ENCODE measurements at places on chromosomes 6 and 20.

- DNase-seq: peak; percentile 45
These were observed 6.1 kb downstream of the DOP1A start for GRCh38 chr6:83073615-83074014.

- no peak for DNase-seq
These were observed 148.7 kb downstream of the OPRM1 start for GRCh38 chr6:154187714-154188113.

DNA sequence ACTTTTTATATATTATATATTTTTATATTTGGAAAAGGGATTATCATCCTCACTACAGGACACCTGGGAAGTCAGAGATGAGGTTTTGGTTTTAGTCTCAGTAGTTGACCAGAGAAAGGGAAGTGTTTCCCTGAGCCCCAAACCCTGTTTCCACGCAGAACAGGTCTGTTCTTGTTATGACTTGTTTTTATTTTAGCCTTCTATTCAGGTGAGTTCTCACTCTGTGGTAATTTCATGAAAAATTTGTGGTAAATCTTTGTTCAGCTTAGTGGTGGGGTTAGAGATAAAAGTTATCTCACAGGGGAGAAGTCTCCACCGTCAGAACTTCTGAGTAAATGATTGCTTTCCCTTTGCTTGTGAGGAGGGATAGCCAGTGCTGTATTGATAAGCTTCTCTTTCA is 224.9 kb downstream of the FARS2 start:
- DNase-seq: no peak

DNA sequence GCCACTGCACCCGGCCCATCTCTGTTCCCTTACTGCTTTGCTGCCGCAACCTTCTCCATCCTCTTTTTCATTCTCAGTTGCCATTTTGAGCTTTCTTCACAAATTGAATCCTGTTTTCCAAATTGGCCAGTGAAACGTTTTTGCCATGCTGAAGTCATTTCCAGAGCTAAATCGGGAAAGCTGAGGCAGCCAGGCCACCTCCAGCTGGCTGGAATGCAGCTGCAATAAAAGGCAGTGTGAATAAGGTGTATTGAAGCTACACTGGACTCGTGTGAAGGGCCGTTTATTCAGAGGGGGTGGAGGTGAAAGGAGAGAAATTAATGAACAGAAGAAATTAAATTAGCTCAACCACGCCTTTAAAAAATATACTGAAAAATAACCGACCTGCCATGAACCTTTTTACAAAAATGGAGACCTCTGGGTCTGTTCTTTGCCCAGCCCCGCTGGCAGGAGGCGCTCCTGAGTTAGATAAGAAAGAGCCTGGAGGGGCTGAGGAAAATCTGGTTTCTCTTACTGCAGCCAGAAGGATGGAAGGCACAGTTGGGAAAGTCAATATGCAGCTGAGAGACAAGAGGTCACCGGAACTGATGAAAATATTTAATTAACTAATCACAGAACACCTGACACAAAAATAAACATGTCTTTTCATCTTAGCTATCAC is 283.9 kb downstream of the FOXC1 start:
- DNase-seq: no peak

DNA sequence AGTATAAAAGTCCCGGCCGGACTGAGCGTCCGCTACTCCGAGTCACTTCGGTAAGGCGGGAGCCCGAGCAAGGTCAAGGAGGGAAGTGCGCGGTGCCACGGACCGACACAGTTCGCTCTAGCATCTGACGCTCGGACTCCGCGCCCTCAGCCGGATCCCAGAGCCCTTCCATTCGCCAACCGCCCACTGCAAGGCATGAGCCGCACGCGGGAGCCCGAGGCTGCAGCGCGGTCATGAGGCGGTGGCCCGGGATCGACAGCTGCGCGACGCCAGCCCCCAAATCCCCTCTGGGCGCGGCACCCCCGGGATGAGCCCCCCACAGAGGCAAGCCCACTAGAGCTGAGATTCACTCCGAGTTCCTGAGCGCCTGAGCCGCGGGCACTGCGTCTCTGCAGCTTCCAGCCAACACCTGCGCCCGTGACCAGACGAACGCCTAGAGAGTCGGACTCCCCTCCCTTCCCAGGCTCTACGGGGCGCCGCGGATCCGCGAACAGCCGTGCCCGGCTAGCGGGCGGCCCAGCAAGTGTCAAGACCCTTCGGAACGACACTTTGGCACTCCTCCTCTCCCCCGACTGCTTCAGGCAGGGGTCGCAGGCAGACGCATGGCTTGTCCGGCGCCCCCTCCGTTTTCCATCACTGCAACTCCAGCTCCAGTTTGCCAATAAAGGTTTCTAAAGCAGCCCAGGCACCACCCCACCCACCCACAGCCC is 725 bp upstream of the ISM1 start:
- DNase-seq: no peak

- no peak for DNase-seq
These were observed 10.4 kb downstream of the E2F3 start for GRCh38 chr6:20411953-20412681.

- DNase-seq: no peak
These were observed 873.0 kb downstream of the KIF16B start for GRCh38 chr20:15700147-15700765.

- no peak for DNase-seq
These were observed at the start of gene LAMP5 for GRCh38 chr20:9514461-9515213. Gene LAMP5, plus strand, starts transcription at chr20:9514590. Its CDS starts 263 bp downstream, at chr20:9514853.

- DNase-seq: no peak
These were observed 670.9 kb downstream of the HTR1B start for GRCh38 chr6:76792394-76792793.

GRCh38 chr6:96015518-96016333 is at the start of gene FUT9:
Gene FUT9, plus strand, starts transcription at chr6:96015974. Its CDS starts 187,182 bp downstream, at chr6:96203156.
- peak; percentile 81 for DNase-seq

GRCh38 chr6:79630380-79630882 is 698 bp upstream of the SH3BGRL2 start:
- no peak for DNase-seq

- no peak for DNase-seq
These were observed 391.8 kb upstream of the MMS22L start for GRCh38 chr6:97674802-97675201.

DNA sequence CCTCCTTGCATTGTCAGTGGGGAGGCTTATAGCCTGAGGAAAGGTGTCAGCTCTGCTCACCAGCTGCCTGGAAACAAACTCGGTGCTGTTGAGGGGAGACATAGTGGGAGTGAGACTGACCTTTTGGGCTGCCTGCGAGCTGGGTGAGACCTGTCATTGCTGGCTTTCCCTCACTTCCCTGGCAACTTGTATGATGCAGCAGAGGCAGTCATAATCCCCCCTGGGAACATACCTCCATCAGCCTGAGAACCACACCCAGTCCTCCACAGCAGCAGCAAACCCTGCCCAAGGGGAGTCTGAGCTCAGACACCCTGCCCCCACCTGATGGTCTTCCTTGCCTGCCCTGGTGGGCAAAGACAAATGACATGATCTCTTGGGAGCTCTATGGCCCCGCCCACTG is 521.2 kb upstream of the IMPG1 start:
- no peak for DNase-seq

- no peak for DNase-seq
These were observed 323.1 kb upstream of the AGPAT4 start for GRCh38 chr6:161596807-161597520.

DNA sequence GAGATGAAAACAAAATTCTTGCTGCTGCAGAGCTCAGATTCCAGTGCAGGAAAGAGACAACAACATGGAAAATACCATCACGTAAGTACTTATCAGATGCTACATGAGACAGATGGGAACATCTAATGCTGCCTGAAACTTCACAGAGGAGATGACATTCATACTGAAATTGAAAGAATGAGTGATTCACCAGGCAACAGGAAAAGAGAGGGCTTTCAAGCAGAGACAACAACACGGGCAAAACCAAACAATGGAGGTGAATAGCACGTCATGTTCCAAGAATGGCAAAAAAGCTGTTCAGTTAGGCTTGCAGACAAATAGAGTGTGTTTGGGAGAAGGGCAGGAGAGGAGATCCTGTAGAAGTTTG is 39.3 kb downstream of the GTF2H5 start:
- DNase-seq: no peak

DNA sequence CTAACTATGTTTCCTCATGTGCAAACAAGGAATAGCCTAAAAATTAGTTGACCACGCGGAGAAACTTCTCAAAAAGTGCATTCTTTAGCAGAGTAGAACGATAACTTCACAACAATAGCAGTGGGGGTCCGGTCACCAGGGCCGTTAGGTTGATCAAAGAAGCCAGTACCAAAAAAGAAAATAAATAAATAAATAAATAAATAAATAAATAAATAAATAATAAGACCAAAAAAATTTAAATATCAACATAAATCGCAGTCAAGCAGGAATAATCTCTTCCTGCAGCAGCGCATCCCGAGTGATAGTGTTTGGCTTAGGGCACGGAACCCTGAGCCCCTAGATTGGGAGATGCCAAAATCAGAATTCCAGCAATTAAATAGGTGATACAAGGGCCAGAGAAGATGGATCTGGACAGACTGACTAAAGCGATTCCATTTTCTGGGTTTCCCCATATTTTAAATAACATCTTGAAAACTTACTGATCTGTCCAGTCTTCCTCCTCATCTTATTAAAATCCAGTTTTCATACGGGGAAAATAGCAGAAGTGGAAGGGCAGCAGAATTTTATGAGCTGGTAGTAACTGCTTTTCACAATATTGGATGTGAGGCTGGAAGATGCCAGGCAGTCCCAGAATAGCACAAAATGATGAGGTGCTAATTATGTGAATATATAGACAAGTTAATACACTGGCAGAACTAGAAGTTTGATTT is 4.4 kb upstream of the OLIG3 start:
- no peak for DNase-seq

- no peak for DNase-seq
These were observed 62.2 kb upstream of the GCM1 start for GRCh38 chr6:53210811-53211210.

- DNase-seq: peak; percentile 56
These were observed 7.1 kb downstream of the TFEB start for GRCh38 chr6:41728073-41728936.

DNA sequence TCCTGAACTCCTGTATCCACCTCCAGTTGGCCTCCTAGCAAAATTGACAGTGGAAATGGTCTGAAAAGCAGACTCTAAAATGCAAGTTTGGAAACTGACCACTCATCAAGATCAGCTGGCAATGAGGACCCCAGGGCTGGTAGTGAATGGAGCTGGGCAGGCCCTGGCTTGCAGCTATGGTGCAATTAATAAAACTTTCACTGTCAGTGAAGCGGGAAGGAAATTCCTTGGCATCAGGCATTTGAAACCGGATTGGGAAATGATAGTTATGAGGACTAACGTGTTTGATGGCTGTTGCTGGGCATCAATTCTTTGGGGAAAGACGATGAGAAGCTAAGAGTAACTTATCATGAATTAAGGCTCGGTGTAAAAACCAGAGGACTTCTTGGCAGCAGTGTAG is 19.1 kb downstream of the SIRPB1 start:
- DNase-seq: no peak

- DNase-seq: no peak
These were observed 13.5 kb downstream of the NCOA7 start for GRCh38 chr6:125804264-125804663.

DNA sequence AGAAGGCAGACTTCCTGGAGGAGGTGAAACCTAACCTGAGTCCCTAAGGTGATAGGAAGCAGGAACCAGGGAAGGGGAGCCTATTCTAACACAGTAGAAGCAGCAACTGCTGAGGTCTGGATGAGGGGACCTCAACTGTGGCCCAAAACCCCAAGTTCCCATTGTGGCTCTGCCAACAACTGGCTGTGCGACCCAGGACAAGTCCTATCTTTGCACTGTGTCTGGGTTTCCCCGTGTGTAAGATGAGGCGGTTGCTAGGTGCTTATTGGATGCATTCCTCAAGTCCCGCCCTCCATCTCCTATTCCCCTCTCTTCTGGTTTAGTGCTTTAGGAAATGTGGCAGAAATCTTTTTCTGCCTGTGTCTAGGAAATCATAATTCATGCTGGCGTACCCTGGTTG is 52.2 kb upstream of the TTPAL start:
- DNase-seq: no peak

- no peak for DNase-seq
These were observed 182.3 kb upstream of the RALGAPA2 start for GRCh38 chr20:20894753-20895152.

GRCh38 chr6:167499161-167499660 is 174.3 kb downstream of the TTLL2 start:
- no peak for DNase-seq

DNA sequence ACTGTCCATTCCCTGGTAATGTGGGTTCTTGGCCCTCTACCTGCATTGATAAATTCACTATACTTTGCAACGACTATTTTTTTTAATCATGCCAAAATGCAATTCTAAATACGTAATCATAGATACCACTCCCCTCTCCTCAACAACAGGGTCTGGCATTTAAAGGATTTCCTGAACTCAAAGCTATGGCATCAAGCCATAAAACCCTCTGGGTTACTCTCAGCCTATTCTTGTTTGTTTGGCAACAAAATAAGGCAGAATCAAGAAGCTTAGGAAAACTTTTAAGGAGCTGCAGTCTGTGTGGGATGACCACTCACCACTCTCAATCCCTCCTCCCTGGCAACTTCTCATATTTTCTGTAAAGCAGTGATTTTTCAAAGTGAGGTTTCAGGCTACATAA is 669.9 kb upstream of the ID4 start:
- DNase-seq: no peak

GRCh38 chr6:37566111-37566949 is 66.6 kb upstream of the CCDC167 start:
- DNase-seq: peak; percentile 63

- no peak for DNase-seq
These were observed 60.9 kb downstream of the GFRAL start for GRCh38 chr6:55388211-55388610.

- no peak for DNase-seq
These were observed 5.2 kb downstream of the TBCC start for GRCh38 chr6:42740725-42741124.

DNA sequence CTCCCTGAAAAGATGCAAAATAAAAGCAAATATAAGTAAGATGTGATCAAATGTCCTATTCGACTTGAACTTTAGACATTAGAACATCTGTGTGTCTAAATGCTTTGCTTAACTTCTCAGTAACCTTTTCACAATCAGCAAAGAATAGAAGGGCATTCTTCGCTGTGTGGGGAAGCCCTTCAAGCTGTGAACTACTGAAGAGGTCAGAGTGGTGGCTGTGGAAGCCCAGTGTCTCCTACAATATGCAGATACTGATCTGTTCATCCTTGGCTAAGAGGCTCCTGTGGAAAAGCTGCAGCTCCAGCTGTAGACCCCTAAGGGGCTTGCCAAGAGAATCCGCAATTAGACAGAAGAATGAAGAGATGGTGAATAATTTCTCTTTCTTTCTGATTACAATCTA is 400.3 kb upstream of the SASH1 start:
- DNase-seq: no peak

DNA sequence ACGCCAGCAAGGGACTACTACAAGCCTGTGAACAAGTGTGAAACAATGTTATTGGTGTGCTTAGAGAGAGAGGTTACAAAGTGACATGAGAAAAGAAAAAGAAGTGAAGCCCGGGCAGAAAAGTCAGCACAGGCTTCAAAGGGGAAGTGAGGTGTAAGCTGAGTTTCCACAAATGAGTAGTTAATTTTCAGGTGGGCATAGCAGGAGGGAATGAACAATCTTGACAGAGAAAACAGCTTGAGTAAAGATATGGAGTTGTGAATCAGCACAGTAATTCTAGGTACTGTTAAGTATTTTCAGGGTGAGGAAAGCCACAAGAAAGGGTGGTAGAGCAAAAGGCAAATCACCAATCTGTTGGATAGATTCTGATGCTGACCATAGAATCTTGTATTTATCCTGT is 4.3 kb downstream of the KCNQ5 start:
- DNase-seq: no peak

- DNase-seq: peak; percentile 34
These were observed 56.0 kb downstream of the OTOR start for GRCh38 chr20:16803965-16804792.

- DNase-seq: no peak
These were observed 421.2 kb upstream of the JARID2 start for GRCh38 chr6:14824484-14825275.

All from pons (tissue), 1 donor.